Activated CD8-positive, alpha-beta T cell treated with anti-CD3 and anti-CD28 coated beads, Interleukin-2, amount 10 ng/mL, durations not matched to agents 7 days and 5 days (primary cell): ENCODE measurements at places on chromosomes 4 and X.

- DNase-seq, result no peak
Observed at GRCh38 chr4:88327665-88328064, 43.3 kb upstream of the PPM1K start.

DNA sequence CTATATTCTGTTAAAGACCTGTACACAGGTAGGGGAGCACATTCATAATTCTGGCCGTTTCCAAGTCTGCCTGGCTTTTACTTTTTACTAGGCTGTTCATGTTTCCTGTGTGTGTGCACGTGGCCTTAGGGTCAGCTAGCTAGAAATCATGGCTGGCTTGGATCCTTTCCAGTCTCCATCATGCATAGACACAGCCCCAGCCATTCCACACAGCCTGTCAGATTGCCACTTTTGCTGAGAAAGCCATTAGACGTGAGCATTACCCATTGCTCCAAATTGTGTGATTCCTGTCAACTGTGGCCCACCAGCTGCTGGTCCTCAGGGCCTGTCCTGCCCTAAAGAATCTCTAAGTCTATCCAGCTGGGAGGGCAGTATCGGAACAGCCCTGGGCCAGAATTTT is 11.4 kb upstream of the SORCS2 start:
- no peak for DNase-seq

DNA sequence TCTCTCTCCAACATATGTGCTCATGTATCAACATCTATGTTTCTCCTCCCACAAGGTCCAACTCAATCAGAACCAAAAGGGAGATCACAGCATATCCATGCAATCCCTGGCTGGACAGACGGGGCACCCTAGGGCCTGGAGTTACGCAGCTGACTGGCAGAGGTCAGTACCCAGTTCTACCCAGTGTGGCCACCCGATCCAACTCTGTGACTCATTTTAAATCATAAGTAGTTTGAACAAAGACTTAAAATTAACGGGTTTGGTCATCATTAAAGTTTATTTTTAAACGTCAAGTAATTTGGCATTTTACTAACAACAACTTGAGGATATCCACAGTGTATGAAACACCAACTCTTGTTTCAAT is 59.5 kb downstream of the APBB2 start:
- DNase-seq, result no peak

DNA sequence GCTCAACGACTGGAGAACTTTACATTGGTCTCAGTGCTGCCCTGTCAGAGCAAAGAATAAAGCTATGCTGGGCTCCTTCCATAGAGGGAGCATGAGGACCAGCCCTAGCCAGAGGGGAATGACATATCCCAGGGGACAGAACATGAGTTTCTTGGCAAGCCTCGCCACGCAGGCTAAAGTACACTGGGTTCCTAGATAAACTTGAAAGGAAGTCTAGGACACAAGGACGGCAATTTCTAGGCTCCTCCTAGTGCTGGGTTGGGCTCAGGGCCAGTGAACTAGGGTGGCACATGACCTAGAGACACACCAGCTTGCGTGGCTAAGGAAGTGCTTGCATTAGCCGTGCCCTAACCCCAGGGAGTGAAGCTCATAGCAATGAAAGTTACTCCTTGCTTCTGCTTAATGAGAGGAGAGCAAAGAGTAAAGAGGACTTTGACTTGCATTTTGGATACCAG is 141.0 kb downstream of the MAB21L2 start:
- DNase-seq, result no peak

DNA sequence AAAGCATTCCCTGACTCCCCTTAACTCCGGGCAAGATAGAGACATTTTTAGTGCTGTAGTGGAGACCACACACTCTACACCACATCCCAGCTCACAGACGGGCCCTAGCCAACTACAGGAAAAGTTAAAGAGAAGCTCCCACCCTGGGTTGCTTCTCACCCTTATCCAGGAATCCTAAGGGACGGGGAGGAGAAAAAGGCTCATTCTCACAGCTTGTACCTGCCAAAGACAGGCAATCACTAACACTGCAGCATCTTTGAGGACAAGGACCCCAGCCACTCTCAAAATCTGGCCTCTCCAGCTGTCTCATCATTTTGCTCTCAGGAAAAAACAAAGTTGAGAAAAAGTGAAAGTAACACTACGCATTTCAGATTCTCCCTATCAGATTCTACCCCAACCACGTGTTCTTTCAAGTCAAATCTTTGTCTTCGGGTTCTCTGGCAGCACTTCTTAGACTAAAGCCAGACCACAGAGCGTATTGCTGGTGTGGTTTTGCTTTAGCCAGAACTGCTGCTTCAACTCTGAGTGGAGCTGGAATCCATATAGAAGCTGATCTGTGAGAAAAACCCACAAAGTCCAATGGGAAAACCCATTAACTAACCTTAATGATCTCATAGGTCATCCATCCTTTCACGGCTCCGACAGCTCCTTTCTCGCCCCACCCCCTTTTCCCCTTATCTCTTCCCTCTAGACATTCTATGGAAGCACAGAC is 605.9 kb upstream of the DIPK2B start:
- DNase-seq, result peak; percentile 68

DNA sequence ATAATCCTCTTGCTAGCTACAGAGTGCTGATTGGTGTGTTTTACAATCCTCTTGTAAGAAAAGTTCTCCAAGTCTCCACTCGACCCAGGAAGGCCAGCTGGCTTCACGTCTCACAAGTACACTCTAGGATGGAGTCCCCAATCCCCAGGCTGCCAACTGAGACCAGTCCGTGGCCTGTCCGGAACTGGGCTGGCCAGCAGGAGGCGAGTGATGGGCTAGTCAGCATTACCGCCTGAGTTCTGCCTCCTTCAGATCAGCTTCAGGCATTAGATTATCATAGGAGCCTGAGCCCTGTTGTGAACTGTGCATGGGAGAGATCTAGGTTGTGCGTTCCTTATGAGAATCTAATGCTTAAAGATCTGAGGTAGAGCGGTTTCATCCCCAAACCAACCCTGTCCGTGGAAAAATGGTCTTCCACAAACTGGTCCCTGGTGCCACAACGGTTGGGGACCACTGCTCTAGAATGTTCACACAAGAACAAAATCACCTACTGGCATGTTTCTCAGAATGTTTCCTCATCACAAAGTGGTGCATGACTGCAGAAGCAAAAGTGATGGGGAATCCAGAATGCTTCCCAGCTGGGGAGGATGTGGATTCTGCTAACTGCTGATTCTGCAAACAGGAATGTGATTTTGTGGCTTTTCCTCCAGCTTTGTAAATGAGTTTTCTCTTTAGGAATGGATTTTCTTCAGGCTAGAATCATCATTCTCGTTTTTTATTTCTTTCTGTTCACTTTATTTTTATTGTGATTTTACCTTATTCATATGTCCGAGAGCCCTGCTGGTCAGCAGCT is 40.9 kb downstream of the SEPTIN11 start:
- no peak for DNase-seq

GRCh38 chr4:139419388-139419914 is 34.5 kb upstream of the RAB33B start:
- DNase-seq, result peak; percentile 53

DNA sequence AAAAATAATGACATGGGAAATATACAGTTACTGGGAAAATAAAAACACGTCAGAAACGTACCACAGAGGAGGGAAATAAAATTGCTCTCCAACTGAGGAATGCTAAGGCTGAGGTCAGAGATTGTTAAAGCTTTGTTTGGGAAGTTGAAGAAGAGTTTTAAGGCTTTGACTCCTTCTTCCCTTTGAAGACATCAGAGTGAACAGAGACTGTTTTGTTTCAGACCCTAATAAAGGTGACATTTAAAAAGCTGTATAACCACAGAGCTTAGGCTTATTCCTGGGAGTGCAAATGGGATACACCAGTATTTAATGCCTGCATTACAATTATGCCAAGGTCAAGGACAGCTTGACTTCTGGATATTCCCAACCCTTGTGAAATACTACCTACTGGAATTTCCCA is 102.8 kb downstream of the TRIML1 start:
- DNase-seq, result no peak
